SJSA1 (cell line): ENCODE measurements at places on chromosomes 2 and 18.

- no peak for DNase-seq
- H3K27me3 ChIP-seq: no peaks in the 10 kb centered on the region
- no peak overlapping the region for H3K27ac ChIP-seq
- H3K4me3 ChIP-seq: no peak overlapping the region
- H3K36me3 ChIP-seq: peaks cover 25% of the 10 kb centered on the region
Measured at GRCh38 chr18:70329071-70329470, 40.2 kb downstream of the SOCS6 start.

DNA sequence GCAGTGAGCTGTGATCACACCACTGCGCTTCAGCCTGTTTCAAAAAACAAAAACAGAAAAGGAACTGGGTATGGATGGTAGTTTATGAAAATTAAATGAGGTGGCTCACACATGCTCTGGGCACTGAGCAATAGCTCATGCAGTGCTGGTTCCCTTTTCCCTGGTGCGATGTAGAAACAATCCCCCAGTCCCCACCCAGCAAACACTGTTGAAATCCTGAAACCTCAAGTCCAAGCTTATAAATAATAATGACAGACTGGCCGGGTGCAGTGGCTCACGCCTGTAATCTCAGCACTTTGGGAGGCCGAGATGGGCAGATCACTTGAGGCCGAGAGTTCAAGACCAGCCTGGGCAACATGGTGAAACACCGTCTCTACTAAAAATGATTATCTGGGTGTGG is 55.4 kb upstream of the SMAD2 start:
- peaks cover 12% of the 10 kb centered on the region for H3K4me1 ChIP-seq
- no peaks in the 10 kb centered on the region for H3K36me3 ChIP-seq
- no peak overlapping the region for H3K27ac ChIP-seq
- H3K4me3 ChIP-seq: no peak overlapping the region
- no peak for DNase-seq
- no peaks in the 10 kb centered on the region for H3K27me3 ChIP-seq

GRCh38 chr2:224927011-224927410 is 115.3 kb downstream of the DOCK10 start:
- DNase-seq: no peak
- peaks cover 36% of the 10 kb centered on the region for H3K4me1 ChIP-seq
- peaks cover 48% of the 10 kb centered on the region for H3K36me3 ChIP-seq
- no peak overlapping the region for H3K4me3 ChIP-seq

DNA sequence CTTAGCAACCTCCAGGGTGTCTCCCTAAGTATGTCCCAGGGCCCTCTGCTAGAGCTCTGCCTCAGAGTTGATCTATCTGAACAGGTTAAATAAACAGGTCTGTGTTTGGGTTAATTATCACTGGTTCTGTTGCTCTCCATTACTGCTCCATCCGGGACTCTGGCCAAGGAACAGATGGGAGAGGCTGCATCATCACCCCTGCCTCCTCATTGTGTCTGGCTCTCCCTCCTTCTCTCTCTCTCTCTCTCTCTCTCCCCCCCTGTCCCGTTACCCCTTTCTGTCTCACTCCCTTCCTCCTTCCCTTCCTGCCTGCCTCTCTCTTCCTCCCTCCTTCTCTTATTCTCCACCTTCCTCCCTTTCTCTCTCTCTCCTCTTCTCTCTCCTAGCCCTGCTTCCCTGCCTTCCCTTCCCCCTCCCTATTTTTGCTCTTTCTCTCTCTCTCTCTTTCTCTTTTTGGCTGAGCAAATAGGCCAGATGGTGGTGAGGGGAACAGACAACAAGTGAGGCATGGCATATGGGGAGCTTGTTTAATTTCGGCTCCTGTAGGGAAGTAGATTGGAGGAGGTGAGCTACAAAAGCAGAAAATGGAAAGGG is 62.1 kb downstream of the SETBP1 start:
- DNase-seq: peak; percentile 36
- H3K27me3 ChIP-seq: no peaks in the 10 kb centered on the region
- H3K27ac ChIP-seq: peak overlapping the region; percentile 29; the same call in 1 of the 2 replicates
- H3K4me3 ChIP-seq: no peak overlapping the region
- H3K4me1 ChIP-seq: peaks cover 14% of the 10 kb centered on the region

GRCh38 chr2:11697103-11697871 is 27.3 kb upstream of the NTSR2 start:
- H3K36me3 ChIP-seq: no peaks in the 10 kb centered on the region
- H3K4me3 ChIP-seq: no peak overlapping the region
- H3K27ac ChIP-seq: peak overlapping the region; percentile 77
- DNase-seq: peak; percentile 81
- H3K27me3 ChIP-seq: no peaks in the 10 kb centered on the region

DNA sequence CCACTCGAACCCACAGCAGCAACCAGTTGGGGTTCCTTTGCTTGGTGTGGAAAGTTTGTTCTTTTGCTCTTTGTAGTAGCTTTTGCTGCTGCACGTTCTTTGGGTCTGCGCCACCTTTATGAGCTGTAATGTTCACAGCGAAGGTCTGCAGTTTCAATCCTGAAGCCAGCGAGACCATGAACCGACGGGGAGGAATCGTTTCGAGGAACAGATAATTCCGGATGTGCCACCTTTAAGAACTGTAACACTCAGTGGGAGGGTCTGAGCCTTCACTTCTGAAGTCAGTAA is 14.3 kb downstream of the GPR17 start:
- DNase-seq: no peak
- H3K36me3 ChIP-seq: peaks cover 5% of the 10 kb centered on the region; the same call in 1 of the 2 replicates
- no peak overlapping the region for H3K27ac ChIP-seq
- H3K4me1 ChIP-seq: no peaks in the 10 kb centered on the region

DNA sequence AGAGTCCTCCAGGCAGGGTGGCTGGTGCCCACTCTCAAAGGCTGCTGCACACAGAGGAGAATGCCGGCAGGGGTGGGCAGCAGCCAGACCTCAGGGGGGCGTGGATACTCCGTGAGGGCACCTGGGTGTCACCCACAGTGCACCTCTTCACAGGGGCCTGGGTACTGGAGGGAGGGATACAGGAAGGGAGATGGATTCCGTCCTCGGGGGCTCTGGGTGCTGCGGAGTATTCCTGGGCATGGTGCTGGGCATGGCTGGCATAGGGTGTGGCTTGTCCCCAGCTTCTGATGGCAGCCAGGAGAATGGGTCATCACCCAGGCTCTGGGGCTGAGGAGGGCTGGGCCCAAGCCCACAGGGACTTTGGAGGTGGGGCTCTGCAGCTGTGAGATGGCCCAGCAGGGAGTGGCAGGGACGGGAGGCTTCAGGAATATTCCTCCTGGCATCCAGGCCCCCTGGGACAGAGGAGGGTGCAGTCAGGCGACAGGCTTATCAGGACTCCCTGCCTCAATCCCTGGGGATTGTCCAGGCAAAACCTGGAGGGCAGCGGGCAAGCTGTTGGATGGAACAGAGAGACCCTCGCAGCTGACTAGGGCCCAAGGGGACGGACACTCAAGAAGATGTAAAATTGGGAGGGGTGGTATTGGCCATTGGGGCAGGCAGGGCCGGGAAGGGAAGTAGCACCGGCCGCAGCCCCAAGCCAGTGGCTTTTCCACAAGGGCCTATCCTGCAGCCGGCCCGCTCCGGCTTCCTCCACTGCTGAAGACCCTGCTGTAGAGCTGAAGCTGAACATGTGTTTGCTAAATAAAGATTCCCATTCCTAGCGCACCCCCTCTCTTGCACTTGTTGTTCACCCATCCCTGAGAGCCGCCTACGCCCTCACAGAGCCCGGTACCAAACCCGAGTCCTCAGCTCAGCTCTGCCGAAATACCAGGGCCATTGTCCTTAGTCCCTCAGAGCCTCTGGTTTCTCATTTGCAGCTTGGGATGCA is 5.7 kb upstream of the KLHL30 start:
- peaks cover under 1% of the 10 kb centered on the region for H3K4me1 ChIP-seq
- DNase-seq: no peak
- H3K27ac ChIP-seq: no peak overlapping the region

DNA sequence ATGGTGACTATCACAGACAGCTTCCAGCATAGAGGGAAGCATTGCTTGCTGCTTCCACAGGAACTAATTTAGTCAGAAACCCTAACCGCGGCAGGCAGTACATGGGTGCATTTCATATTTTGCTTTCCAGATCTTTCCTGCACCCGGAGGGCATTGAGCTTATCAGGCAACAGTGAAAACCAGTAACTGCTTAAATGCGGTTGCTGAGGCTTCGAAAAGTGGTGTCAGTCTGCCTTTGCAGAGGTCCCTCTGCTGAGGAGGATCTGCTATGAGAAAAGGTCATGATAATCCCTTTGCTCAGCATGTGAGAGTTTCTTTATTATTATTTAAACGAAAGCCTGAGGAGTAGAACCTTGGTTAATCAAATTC is 44.6 kb upstream of the ROCK2 start:
- H3K27me3 ChIP-seq: no peaks in the 10 kb centered on the region
- no peak for DNase-seq
- no peaks in the 10 kb centered on the region for H3K36me3 ChIP-seq
- no peak overlapping the region for H3K4me3 ChIP-seq
- H3K4me1 ChIP-seq: peaks cover 69% of the 10 kb centered on the region

DNA sequence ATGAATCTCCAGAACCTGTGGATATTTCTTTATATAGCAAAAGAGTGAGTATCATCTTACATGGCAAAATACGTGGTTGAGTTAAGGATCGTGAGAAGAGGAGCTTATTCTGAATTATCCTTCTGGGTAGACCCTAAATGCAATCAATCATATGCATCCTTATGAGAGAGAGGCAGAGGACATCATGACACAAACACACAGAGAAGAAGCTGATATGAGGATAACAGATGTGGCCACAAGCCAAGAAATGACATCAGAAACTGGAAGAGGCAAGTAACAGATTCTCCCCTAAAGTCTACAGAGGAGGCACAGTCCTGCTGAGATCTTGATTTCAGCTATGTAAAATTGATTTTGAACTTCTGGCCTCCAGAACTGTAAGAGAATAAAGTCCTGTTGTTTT is 730.2 kb upstream of the ZNF804A start:
- H3K27me3 ChIP-seq: no peaks in the 10 kb centered on the region
- H3K36me3 ChIP-seq: no peaks in the 10 kb centered on the region
- no peak overlapping the region for H3K27ac ChIP-seq

DNA sequence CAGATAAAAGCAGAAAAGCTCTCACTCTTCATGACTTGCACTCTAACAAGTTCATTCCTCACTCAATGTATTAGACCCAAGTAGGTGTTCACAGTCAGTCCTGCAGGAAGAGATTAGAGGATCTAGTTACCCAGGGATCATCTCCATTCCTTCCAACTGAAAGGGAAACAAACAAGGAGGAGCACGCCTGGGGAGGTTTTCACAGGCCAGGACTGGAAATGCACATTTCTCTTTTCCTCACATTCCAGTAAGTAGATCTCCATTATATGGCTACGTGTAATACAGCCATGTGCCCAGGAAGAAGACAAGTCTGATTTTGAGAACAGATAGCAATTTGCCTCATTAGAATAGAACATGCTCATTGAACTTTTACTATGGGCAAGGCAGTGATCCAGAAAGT is 1132.2 kb upstream of the FAM98A start:
- H3K27ac ChIP-seq: no peak overlapping the region
- no peaks in the 10 kb centered on the region for H3K27me3 ChIP-seq
- H3K36me3 ChIP-seq: no peaks in the 10 kb centered on the region
- H3K4me1 ChIP-seq: no peaks in the 10 kb centered on the region
- H3K4me3 ChIP-seq: no peak overlapping the region

GRCh38 chr2:10325278-10326145 is 22.8 kb downstream of the HPCAL1 start:
- peaks cover 11% of the 10 kb centered on the region for H3K4me1 ChIP-seq
- DNase-seq: no peak
- H3K36me3 ChIP-seq: no peaks in the 10 kb centered on the region
- H3K4me3 ChIP-seq: no peak overlapping the region
- H3K27ac ChIP-seq: no peak overlapping the region
- no peaks in the 10 kb centered on the region for H3K27me3 ChIP-seq

DNA sequence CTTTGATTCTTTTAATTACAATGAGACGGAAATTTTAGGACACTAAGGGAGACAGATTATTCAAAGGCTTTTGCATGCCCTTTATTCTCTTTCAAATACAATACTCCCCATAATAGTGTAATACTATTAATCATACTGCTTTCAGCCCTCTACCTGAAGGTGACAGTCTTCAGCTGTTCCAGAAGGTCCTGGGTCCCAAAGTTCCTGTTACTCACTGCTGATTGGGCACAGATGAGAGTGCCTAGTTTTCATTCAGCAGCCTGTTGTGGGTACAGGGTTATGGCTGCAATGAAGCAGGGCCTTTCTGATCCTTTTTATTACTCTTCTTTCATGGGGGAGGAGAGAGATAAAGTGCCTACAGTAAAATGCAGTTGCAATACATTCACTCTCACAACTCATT is 80.2 kb downstream of the NUP35 start:
- no peaks in the 10 kb centered on the region for H3K27me3 ChIP-seq
- peaks cover 19% of the 10 kb centered on the region for H3K4me1 ChIP-seq
- no peak overlapping the region for H3K4me3 ChIP-seq
- no peak for DNase-seq
- H3K27ac ChIP-seq: no peak overlapping the region

DNA sequence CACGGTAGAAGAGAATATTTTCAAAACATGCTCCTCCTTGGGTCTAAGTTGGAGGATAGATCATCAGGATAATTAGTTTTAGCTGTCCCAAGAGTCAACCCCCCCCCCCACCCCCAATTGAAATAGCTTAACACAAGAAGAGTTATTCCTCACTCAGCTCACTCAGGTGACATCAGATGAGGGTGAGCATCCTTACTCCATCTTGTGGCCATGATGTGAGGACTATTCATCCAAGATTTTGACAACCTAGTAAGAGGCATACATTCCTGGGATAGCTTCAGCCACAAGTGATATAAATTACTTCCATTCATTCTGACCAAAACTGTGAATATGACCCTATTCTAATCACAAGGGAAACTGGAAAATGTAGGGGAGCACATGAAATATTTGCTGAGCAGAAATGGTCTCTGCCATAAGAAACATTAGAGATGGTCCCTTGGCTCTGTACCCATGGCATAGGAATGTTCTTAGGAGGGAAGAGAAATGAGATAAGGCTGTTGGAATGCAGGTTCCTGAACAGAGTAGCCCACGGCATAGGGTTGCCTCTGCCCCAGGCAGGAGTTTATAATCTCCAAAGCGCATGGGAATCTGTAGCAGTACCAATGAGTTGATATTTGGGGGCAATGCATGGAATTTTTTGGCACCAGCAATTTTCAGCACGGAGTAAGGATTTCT is 257.2 kb downstream of the CYRIA start:
- no peak for DNase-seq
- H3K4me3 ChIP-seq: no peak overlapping the region
- H3K27me3 ChIP-seq: no peaks in the 10 kb centered on the region
- no peak overlapping the region for H3K27ac ChIP-seq

GRCh38 chr18:80249217-80250093 is 2.1 kb upstream of the PARD6G start:
- DNase-seq: peak; percentile 28
- no peak overlapping the region for H3K4me3 ChIP-seq
- H3K36me3 ChIP-seq: peaks cover 8% of the 10 kb centered on the region
- peak overlapping the region; percentile 23; the same call in 1 of the 2 replicates for H3K27ac ChIP-seq
- peaks cover 46% of the 10 kb centered on the region for H3K4me1 ChIP-seq

GRCh38 chr18:39571511-39571910 is 2005.9 kb upstream of the CELF4 start:
- no peak overlapping the region for H3K27ac ChIP-seq
- H3K36me3 ChIP-seq: no peaks in the 10 kb centered on the region
- no peaks in the 10 kb centered on the region for H3K4me1 ChIP-seq
- no peaks in the 10 kb centered on the region for H3K27me3 ChIP-seq
- H3K4me3 ChIP-seq: no peak overlapping the region
